ENCODE measurements at places on chromosomes 11 and 22.

DNA sequence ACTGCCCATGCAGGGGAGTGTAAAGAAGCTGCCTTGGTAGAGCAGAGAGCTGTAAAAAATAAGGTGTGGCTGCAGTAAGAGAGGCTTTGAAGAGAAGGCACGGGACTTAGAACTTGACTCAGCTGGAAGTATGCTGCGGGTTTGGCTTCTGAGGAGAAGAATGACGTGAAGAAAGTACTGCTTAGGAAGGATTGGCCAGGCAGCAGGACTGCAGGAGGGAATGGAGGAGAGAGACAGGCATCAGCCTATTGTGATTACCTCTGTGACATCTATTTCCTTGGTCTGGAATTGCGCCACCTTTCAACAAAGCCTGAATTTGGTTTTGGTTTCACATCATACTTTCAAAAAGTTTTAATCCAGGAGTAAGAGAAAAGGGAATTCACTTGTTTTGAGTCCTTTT lies 22.5 kb downstream of the PRRG4 start:
- DNase-seq = no peak

DNA sequence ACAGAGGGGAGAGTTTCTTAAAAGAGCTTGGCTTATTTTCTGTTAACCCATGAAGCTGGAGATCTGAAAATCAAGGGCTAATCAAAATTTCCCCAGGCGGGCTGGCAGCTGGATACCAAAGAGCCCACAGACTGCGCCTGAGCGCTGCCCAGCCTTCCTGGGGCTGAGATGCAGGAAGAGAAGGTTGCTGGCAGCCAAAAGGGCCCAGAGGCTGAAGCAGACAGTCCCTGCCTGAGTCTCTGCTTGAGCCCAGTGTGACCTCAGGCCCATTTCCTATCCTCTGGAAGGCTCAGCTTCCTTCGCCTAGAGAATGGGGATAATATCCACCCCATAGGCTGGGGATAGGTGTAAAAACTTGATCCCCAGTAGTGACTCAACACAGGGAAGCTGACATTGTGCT lies 49.1 kb downstream of the ARRB1 start:
- no peak for DNase-seq

DNA sequence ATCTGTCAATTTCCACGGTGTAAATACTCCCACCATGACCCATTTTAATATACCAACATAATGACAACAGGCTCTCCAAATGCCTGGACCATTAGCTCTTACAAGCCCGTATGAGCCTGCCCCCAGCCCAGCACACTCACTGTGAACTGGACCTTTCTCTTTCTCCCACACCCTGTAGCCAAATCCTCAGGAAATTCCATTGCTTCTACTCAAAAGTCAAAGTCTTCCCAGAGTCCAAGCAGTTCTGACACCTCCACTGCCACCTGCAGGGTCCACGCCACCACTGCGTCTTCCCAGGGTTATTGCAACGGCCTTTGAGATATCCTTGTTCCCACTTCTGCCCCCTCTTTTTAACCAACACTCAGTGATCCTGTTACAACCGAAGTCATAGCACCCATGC lies 110.1 kb upstream of the ASPHD2 start:
- DNase-seq = no peak

DNA sequence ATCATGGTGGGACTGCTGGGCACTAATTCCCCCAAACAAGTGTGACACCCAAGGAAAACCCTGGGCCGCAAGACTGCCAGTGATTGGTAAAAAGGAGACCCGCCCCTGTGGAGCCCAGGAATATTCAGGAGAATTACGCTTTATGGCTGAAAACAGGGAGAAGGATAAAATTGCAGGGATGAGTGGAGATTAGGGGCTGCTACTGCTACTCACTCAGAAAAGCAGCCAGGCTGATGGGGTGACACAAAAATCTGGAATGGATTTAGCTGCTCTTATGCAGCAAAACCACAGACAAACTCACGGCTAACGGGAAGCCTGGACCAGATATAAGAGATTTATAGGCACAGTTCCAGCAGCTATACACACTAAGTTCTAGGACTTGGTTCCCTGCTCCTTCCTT lies 4.4 kb upstream of the FBXO3 start:
- DNase-seq = no peak

DNA sequence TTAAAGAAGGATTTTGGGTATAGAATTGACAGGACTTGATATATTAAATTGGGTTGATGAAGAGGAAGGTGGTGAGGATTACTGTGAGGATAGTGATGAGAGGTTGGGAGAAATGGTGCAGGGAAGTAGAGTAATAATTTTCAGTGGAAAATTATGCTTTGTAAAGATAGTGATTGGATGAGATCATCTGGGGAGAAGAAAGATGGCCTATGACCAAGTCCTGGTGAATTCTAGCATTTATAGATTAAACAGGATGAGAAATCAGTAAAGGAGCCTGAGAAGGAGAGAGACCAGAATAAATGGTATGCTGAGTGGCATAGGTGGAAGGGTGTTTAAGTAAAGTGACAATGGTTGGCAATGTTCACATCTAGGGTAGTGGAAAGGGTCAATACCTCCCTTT lies 15.0 kb downstream of the IPO7 start:
- no peak for DNase-seq

DNA sequence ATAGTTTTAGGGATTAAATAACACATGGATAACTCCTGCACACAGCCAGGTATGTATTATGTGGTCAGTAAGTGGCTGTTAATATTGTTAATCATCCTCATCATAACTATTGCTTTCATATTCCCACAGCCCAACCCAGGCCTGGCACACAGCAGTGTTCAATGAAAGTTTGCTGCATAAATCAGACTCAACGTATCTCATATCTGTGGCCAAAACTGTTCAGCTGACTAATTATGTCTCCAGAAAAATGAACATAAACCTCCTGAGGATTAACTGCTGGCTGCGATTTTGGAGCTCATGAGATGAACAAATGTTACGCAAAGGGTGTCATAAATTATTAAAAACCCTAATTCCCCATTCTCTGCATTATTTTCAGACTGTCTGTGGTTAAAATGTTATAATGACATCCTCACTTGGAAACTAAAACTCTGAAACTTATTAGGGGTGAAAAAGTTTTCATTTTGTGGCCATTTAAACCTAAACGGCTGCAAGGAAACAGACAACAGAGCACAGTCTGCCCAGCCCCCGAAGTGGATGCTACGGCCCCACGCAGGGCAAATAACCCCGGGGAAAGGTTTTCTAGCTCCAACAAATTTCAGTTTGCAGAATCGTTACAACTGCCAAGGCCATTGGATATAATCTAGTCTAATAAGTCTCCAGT lies 17.3 kb downstream of the ABCC8 start:
- DNase-seq = no peak

- DNase-seq = no peak
Observed at GRCh38 chr22:48245196-48245485, 1482.7 kb downstream of the TBC1D22A start.

DNA sequence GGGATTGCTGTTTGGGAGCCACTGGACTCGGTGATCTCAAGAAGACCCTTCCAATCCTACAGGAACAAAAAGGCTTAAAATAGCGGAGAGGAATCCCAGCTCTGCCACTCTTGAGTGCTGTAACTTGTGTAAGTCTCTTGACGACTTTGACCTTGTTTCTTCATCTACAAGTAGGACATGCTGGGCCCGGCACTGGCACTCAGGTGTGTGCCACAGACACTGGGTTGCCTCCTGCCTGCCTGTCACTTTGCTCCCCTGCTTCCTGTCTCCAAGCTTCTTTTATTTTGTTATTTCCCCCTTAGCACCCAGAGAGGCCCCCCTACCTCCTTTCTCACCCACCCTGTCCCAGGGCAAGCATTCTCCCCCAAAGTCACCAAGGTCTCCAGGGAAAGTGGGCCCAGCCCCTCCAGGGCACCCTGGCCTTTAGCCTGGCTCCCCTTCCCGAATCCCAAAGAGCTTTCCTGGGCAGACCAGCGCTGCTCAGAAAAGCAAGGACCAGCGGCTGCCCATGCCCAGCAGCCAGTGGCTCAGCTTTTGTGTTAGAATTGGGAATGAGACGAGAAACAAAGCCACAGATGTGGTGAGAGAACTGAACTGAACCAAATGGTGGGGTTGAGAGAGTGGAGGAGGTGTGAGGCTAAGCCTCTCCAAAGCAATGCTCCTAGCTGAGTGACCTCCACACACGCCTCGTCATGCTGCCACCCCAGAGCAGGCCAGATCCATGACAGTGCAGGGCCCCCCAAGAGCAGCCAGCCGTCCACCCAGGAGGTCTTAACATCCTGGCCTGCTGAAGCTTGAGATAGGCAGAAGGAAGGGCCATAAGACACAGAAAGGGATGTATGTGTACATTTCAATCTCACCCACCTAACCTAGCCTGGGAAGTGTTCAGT lies 4.5 kb downstream of the TRIM29 start:
- no peak for DNase-seq

DNA sequence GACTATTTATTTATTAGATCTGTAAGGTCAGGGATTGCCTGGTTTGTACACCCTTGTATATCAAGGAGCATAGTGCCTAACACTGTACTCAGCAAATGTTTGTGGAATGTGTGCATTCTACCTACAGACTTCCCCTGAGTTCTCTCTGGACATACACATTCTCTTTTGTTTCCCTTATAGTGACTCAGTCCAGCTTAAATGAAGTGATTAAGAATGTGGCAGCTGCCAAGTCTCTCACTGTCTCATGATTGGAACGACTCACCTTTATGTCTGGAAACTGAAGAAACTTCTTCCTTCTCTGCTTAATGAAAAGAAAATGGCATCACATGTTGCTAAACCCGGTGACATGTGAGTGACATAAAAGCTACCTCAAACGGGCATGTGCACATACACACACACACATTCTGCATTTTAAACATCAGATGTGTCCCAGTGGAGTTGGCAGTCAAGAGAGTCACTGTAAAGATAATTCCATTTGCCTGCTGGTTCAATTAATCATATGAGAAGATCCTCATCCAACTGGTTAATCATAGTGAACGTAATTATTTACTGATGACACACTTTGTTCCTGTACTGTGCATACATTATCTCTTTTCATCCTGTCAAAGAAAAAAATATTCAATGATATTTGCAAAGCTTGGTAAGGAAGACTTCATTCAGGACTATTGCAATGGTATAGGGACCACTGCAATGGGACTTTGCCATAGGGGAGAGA lies 42.8 kb downstream of the GLYAT start:
- no peak for DNase-seq

DNA sequence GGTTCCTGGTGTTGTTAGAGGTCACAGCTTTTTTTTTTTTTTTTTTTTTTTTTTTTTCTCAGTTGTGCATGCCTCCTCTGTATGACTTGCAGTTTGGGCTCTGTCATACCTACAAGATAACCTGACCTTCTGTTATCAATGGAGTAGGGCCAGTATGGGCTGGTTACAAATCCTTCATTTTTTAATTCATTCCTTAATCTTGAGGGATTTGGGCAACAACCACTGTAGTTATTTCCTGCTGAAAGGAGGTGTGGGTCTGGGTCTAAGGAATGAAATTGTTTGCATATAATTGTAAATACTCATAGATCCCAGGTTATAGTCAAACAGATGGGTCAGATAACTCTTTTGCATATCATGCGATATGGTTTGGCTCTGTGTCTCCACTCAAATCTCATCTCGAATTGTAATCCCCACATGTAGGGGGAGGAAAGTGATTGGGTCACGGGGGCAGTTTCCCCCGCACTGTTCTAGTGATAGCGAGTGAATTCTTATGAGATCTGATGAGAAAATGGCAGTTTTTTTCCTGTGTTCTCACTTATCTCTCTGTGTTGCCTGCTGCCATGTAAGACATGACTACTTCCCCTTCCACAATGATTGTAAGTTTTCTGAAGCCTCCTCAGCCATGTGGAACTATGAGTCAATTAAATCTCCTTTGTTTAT lies 14.1 kb upstream of the GLYAT start:
- no peak for DNase-seq

DNA sequence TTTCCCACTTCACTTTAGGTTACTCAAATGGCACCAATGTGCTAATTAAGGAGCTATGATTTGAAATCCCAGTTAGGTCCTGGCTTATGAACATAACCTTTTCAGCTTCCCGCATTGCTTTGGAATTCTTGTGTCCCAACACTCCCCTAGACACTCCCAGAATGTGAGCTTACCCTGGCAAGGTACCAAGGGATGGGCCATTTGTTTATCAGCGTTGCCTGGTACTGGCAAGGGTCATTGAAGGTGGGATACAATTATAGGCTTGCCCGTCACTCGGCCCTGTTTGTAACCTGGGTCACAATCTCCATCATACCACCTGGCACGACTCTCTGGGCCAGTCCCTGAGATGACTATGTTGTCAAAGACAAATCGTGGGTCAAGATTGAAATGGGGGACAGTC lies 5.4 kb downstream of the CSRP3 start:
- DNase-seq = no peak

- no peak for DNase-seq
Observed at GRCh38 chr22:41818011-41818410, 14.9 kb upstream of the SREBF2 start.

GRCh38 chr11:122209619-122210366 lies 93.8 kb upstream of the BLID start:
- no peak for DNase-seq

- DNase-seq = no peak
Observed at GRCh38 chr11:69865707-69866106, 46.5 kb upstream of the FGF3 start.

- no peak for DNase-seq
Observed at GRCh38 chr11:9982127-9982795, 311.8 kb downstream of the SBF2 start.

GRCh38 chr22:27100789-27101188 lies 443.4 kb downstream of the MIAT start:
- DNase-seq = no peak

DNA sequence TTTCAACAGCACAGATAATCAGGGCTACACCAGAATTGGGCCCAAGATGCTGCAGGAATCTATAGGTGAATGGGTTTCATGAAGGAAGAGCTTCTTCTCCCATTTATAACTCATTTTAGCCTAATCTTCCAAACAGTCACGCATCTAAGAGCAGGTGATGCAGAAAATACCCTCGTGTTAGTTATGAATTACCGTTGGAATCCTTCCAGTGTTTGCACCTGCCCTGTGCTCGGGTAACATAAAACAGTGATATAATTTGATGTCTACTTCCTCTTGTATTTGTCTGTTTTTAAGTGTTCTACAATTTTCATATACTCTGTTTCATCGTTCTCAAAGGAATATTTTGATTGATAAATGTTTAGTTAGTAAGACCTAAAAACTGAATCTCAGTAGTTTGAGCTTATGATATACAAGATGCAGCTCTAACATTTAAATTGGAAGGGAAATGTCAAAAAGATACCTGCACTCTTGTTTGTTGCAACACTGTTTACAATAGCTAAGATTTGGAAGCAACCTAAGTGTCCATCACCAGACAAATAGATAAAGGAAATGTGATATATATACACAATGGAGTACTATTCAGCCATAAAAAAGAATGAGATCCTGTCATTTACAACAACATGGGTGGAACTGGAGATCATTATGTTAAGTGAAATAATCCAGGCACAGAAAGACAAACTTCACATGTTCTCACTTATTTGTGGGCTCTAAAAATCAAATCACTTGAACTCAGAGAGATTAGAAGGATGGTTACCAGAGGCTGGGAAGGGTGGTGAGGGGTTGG lies 42.1 kb downstream of the PPARA start:
- DNase-seq = no peak

All from Panc1 (cell line).